ENCODE measurements at places on chromosomes 4 and X.

DNA sequence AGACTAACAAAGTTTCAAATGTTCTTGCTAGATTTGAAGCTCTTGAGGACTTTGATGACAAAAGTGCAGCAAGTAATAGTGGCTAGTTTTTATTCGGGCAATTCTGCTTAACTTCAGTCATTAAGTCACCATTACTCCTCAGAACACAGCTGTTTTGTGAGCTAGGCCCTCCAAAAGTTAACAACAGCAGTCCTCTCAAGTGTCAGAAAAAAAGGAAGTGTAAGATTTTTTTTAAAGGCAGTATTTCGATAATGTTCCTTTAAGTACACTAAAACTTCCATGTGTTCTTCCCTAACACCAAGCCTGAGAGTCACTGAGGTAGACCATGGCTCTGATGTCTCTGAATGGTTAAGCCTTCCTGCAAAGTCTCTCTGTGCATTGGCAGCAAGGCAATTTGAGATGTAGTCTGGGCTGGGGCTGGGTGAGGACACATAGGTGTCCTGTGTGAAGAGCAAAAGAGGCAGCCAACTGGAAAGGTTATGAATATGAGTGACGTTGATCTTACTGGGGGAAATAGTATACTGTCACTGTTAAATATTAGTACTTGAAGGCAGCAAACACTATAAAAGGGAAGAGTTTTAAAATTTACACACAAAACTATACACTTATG, 174.0 kb upstream of the MAP3K15 start:
- DNase-seq, result no peak

DNA sequence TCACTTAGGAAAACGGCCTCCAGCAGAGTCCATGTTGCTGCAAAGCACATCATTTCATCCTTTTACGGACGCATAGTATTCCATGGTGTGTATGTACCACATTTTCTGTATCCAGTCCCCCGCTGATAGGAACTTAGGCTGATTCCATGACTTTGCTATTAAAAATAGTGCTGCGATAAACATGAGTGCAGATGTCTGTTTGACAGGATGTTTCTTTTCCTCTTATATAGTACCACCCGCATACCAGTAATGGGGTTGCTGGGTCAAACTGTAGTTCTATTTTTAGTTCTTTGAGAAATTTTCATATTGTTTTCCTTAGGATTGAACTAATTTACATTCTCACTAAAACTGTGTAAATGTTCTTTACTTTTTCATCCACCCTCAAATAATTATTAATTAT, 50.5 kb downstream of the VEGFC start:
- DNase-seq, result no peak

GRCh38 chrX:96224279-96224678, 460.4 kb upstream of the DIAPH2 start:
- no peak for DNase-seq

DNA sequence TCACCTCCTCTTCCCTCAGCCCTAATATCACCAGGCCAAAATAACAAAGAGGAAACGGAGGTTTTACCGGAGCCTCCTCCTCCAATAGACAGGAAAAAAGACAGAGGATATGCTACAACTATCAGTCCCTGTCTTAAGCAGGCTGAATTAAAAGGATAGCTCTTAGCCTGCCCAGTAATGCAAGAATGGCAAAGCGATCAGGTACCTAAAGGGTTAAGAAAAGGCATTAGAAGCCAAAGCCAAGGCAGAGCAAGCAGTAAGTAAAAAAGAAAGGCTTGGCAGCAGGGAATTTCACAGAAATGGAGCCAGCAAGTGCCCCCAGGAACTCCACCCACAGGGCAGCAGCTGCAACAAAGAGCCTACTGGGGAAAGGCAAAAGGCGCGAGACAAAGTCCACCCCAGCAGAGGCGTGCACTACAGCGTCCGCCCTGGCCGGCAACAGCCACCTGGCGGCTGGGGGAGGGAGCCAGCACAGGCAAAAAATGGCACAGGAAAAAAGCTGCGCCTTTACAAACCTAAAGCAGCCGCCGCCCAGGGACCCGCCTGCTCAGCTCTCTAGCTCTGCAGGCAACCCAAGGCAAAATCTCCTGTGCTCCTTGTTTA, 220.6 kb upstream of the ZC4H2 start:
- DNase-seq, result no peak

DNA sequence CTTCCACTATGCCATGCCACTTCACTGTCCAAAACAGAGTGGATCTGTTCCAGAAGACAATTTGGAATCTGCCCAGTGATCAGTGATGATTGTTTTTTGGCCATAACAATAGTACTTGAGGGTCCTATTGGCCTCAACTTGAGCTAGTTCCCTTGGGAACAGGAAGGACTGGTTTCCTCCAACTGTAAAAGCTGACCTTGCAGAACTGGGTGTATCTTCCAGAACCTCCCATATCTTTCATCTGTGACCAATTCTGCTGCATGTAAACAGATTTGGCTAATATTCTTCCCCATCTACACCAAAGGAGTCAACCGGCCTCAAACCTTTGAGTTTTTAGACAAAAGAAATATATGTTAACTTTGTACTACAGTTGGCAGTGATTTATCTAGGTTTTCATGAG, 165.1 kb upstream of the TRPC5 start:
- DNase-seq, result no peak

- peak; percentile 73 for DNase-seq
Measured at GRCh38 chrX:103310555-103311398, at the start of gene BEX2. Gene BEX2 (minus strand): TSS chrX:103310990. CDS start chrX:103309976, 1,014 bp downstream.

- peak; percentile 4 for DNase-seq
Measured at GRCh38 chrX:134999469-134999868, 8.7 kb downstream of the SMIM10 start.

DNA sequence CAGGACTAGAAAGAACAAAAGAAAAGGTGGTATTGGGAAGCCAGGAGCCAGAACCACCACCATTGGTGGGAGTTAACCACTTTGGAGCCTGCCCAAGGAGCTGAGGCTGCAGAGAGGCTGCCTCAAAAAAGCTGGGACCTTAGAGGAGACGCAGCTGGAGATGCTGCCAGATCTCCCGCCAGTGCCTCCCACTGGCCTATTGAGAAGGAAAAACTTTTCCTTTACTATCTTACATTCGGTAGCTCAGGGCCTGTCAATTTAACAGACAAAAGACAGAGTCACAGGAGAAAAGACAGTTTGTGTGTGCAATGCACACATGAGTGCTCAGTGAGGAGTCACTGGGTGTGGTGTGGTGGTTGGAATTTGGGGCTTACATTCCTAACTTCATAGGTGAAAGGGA, 52.4 kb upstream of the HPSE start:
- no peak for DNase-seq

DNA sequence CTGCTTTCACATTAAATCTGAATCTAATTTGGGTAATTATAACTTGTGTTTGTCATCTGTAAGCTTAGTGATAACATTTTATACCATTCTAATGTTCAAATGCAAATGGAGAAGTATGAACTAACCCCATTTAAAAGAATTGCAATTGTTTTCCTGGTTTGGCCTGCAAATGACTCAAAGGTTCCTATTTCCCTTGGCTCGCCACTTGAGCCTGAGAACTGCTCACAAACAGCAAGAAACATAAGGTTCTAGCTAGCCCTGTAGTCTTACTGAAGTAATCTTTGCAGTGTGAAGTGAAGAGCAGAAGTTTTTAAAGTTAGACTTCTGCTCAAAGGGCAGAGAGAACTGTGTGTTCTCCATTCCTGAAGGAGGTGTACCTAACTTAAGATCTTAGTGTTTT, 27.2 kb downstream of the UPRT start:
- no peak for DNase-seq

DNA sequence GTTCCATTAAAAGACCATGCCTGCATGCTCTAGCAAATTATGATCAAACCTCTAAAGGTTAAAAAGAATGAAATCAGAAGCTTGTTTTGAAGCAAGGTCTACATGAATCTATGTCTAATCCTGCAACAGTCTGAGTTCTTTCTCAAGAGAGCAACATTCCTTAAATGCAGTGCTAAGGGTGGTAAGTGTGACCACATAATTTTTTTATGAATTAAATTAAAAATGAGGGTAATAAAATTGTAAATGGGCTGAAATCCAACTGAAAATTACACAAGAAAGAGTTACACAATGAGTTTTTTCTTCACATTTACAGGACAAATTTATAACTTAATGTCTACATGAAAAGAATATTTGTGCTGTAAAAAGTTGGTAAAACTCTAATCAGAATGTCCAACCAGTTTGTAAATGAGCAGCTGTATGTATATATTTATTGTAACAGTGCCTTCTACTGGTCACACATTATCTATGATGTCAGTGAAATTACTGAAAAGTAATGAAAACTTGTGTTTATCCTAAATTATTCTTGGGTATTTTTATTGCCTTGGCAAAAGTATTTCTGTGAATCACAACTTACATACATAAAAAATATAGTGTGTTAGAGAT, 336.3 kb upstream of the PITX2 start:
- DNase-seq, result no peak

GRCh38 chrX:102976793-102977495, 39.9 kb downstream of the RAB40AL start:
- DNase-seq, result no peak

DNA sequence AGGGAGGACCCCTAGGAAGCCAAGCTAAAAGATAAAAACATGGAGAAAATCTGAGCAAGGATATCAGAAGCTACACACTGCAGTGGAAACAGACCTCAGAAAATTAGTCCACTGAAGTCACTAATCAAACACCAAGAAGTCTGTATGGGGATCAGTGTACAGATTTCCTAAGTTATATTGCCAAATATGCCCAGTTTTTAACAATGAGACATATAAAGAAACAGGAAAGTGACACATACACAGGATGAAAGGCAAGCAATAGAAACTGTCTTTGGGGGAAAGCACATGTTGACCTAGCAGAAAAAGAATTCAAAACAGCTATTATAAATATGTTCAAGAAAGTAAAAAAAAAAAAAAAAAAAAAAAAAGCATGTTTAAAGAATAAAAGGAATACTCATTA, 153.7 kb downstream of the PPP4R3C start:
- DNase-seq, result no peak

DNA sequence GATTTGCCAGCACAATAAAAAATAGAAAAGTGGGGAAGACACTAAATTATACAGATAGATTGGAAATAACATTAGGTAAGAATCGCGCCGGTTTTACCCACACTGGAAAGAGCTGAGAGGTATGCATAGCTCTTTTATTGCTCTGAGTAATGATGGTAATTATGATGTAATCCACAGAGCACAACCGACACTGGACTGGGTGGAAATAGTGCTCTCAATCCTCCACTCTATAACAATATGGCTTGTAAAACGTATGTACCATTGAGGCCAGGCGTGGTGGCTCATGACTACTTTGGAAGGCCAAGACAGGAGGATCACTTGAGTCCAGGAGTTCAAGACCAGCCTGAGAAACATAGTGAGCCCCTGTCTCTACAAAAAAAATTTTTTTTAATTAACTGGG, 104.3 kb upstream of the RAPGEF2 start:
- DNase-seq, result no peak

GRCh38 chr4:82809619-82810018, 11.0 kb upstream of the SCD5 start:
- DNase-seq, result no peak

- DNase-seq, result no peak
Measured at GRCh38 chr4:174437749-174438148, 84.5 kb downstream of the HPGD start.

DNA sequence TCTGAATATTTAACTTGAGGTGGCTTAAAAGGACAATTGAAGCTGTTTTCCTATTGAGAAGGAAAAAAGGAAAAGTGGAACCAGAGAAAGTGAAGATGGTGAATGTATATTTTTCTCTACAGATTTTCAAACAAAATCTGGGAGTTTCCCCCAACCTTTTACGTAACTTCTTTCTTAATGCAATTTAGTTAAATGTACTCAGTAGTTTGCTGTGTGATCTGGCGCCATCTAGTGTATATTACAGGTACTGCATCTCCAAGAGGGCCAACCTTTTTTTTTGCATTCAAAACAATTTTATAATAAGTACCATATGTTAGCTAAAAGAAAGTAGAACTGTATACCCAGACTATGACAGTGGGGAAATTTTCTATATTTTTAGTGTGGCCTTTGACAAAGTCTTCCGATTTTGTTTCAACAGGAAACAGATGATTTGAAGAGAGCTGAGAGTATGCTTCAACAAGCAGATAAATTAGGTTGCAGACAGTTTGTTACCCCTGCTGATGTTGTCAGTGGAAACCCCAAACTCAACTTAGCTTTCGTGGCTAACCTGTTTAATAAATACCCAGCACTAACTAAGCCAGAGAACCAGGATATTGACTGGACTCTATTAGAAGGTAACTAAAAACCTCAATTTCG, 82.0 kb downstream of the PLS3 start:
- DNase-seq, result peak; percentile 7

DNA sequence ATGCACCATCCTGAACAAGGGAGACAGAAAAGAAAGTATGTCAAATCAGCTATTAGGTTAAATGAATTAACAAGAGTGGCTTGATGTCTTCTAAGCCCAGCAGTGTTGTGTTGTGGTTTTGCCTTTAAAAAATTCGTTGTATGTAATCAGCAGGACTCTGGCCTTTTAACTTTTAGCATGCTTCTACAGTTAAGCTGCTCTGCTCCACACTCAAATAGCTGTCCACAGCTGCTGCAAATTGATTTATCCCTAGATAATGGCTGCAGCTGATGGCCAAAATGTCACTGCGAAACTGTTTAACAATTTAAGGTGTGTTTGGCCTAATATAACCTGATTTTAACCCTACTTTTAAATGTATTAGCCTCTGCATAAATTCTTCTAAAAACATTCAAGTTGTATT, 85.8 kb downstream of the CXXC4 start:
- DNase-seq, result no peak

DNA sequence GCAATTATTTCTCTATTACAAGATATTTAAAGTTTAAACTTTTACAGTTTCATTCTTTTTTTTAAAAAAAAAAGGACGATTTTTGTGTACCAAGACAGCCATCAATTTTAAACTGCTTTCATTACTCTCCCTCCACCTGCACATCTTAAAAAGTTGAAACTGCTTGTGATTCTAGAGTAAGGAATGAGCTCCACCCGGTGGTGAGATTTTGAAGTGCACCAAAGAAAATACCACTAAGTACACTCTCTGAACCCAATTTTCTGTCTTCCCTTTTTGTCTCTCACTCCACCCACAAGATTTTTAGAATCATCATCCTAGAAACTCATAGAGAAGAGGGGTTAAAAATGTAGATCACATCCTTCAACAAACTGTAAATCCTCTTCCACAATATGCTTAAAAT, 91.3 kb upstream of the WDR44 start:
- peak; percentile 48 for DNase-seq

DNA sequence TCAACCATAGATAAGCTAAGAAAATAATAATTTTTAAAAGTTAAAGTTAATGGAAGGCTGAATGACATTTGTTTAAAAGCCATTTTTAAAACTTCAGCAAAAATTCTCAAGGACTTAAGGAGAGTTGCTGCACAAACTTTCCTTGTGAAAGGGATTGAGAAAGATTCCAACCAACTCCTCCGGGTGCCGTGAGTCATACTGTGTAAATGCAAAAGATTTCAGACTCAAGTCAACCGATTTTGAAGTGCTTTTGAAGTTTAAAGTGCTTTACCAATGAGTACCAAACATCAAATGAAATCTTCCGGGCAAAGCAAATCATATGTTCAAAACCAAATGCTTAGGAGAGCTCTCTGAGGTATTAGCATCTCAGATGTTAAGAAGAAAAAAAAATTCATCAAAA, 31.4 kb downstream of the VCX2 start:
- DNase-seq, result no peak

- DNase-seq, result no peak
Measured at GRCh38 chr4:169014586-169014985, 4.5 kb upstream of the CBR4 start.

- no peak for DNase-seq
Measured at GRCh38 chrX:18291006-18291545, 63.4 kb downstream of the SCML2 start.

- no peak for DNase-seq
Measured at GRCh38 chr4:93437991-93438390, 390.6 kb upstream of the ATOH1 start.
